ENCODE measurements at places on chromosomes 1 and 21.

- DNase-seq, result no peak
Measured at GRCh38 chr1:86788300-86789206, 84.2 kb downstream of the SH3GLB1 start.

DNA sequence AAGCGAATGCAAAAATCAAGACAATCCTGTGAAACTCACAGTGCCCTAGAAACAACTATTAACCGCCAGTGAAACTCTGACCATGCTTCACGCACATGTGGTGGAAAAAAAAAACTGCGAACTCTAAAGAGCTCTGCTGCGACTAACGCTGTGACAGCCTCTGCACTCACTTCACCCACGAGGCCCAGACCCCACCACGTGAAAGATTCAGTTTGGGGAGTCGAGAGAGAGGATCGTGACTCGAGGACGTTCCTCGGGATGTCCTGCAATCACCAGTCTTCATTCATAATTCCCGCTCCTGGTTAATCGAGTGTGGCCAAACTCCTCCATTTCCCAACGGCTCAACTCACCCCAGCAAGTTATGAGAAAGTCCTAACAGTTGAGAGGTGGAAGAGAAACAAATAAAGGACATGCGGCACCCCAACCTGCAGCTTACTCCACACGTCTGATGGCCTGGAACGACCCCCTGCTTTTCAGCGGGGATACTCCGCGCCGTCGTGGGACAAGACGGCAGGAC, 1.1 kb downstream of the SERBP1 start:
- DNase-seq, result peak; percentile 9

DNA sequence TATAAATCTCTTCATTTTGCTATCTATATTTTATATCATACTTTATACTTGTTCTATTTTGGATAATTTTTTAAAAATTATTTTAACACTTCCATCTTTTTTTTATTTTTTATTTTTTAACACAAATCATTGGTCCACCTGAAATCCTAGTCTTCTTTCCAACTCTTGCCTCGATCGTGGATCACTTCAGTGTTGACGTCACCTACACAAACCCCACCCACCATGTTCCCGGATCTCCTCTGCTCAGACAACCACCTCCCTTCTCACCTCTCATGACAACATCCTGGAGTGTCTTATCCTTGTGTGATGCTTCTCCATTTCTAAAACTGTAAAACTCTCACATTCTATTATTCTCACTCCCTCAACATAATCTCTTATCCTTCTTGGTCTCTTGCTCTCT, 34.1 kb upstream of the BTG3 start:
- DNase-seq, result no peak

DNA sequence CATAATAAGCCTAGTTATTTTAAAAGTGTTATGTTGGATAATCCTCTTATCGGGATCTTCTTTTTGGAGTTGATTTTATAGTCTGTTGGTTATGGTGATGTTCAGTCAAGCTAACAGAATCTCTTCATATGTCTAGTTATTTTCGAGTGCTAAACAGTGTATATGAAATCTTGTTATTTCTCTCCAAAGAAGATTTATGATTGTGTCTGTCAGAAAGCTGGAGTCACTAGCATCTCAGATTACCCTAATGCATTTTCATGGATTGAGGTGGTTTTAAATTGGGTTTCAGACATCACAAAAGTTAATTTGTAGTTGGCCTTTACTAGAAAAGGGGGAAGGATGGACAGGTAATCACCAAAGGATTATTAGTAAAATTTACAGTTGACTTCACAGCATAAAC, 13.3 kb downstream of the MAEL start:
- no peak for DNase-seq

- DNase-seq, result no peak
Measured at GRCh38 chr21:19124691-19125090, 721.1 kb upstream of the TMPRSS15 start.
